ENCODE measurements at places on chromosomes 2 and 18.

DNA sequence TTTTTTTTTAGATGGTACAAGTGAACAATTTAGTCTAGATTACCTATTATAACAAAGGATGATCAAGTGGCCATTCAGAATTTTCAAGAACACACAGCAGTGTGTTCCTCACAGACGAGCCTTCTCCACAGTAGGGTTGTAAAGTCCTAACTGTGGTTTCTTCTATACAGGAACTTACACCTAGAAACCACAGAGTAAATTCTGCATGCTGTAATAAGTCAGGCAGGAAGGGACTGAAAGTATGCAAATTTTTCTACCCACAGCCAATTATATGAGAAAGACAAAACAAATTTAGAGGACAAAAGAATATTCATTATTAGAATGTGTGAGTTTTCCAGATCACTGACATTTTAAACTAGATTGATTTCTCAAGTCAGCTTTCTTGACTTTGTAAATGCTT, 99.5 kb downstream of the RBMS1 start:
- no peak for DNase-seq

GRCh38 chr2:191881982-191882816, 35.3 kb upstream of the CAVIN2 start:
- no peak for DNase-seq

- DNase-seq, result no peak
Observed at GRCh38 chr2:110747522-110748488, 15.4 kb downstream of the ACOXL start.

GRCh38 chr18:55250768-55251173, 291.5 kb upstream of the CCDC68 start:
- no peak for DNase-seq

DNA sequence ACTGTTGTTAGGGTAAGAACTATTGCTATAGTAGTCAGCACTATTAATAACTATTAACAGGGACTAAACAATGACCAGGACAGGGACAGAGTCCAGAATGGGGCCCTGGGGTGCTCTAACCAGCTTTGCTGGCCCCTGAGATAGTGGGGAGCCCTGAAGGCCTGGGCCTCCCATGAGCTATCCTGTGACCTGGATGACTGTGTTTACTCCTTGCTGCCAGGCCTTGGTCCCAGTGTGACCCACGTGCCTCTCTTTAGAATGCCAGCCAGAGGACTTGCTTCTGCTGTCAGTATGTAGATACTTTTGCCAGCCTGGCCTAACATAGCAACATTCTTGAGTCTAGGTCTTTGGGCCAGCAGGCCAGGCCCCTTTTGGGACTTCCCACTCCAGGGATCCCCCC, 11.4 kb downstream of the CDK5R2 start:
- DNase-seq, result no peak

DNA sequence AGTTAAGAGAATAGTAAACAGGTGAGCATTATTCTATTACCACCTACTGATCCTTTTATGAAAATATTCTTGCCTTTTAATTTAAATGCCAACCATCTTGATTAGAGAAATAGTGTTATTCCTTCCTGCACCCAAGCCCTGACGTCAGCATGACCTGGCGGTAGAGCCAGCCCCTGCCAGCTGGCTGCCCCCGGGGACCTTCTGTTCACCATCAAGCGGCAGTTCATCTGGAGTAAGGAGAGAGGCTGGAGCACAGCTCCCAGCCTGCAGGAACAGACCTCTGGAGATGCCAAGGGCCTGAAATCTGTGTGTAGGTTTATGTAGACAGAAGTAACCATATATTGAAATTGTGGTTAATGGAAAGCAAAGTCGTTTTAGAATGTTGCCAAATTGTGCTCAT, 171.8 kb downstream of the GBX2 start:
- DNase-seq, result no peak

GRCh38 chr2:174846941-174847938, 83.0 kb upstream of the CHRNA1 start:
- DNase-seq, result no peak

DNA sequence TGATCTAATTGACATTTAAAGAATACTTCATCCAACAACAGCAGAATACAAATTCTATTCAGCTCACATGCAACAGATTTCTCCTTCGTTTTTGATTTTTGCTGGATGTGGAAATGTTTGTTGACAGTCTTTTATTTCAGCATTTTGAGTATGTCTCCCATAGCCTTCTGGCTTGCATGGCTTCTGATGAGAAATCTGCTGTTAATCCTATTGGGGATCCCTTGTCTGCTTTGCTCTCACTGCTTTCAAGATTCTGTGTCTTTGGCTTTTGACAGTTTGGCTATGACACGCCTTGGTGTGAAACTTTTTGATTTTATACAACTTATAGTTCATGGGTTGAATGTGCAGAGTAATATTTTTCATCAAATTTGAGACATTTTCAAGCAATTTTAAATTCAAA, 44.7 kb downstream of the TRABD2A start:
- no peak for DNase-seq

GRCh38 chr2:152587187-152587947, 129.9 kb downstream of the PRPF40A start:
- DNase-seq, result no peak

GRCh38 chr2:237455764-237456163, 31.3 kb upstream of the MLPH start:
- no peak for DNase-seq

GRCh38 chr18:79507546-79508480, 112.1 kb downstream of the NFATC1 start:
- DNase-seq, result peak; percentile 62

DNA sequence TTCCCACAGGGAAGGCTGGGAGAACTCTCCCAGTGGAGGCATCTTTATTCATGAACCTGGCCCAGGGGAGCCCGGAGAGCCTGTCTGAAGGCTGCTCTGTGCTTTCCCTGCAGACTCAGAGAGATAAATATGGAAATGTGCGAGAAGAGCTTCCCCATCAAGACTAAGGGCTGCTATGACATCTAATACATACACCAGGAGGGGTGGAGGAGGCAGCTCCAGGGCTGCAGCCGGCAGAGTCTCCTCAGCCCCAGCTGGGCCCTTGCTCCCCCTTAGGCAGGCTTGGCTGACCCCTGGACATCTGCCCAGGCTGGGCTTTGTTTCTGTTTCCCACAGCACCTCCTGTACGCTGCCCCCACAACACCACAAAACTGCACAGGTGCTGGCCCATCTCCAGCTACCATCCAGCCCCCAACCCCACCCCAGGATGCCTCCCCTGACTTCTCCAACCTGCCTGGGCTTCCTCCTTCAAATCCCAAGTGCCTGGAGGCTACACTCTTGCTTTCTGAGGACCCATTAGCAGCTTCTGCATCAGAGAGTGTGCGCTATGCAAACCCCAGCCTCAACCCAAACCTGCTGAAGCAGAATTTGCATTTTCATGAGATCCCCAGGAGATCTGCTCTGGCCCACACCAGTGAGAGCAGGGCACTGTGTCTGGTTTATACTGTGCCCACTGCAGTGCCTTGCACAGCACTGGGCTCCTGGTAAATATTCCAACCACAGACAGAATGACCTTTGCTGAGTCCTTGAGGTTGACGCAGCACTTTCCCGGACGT, 96.8 kb downstream of the VSNL1 start:
- DNase-seq, result no peak

DNA sequence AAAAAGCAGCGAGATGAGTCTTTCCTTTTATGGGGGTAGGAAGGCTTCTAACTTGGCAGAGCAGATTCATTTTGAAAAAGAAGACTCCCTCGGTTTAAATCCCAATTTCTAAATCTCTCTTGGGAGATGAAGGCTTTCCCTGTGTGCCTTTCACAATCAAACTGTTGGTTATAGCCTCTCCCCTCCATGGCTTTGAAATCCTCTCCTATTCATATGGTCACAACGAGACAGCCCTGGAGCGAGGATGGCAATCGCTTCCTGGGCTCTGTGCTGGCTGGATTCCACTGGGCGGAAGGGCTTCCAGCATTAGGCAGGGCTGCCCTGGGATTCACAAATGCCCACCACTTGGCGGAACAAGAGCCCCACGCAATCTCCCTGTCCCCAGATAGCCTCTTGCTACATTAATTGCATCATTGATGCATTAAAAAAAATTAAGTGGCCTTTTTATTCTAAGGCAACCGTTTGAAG, 1.6 kb downstream of the CAVIN2 start:
- no peak for DNase-seq

- DNase-seq, result no peak
Observed at GRCh38 chr18:36744261-36744876, 84.4 kb downstream of the TPGS2 start.

GRCh38 chr18:10926621-10927161, 222.7 kb downstream of the PIEZO2 start:
- DNase-seq, result no peak

DNA sequence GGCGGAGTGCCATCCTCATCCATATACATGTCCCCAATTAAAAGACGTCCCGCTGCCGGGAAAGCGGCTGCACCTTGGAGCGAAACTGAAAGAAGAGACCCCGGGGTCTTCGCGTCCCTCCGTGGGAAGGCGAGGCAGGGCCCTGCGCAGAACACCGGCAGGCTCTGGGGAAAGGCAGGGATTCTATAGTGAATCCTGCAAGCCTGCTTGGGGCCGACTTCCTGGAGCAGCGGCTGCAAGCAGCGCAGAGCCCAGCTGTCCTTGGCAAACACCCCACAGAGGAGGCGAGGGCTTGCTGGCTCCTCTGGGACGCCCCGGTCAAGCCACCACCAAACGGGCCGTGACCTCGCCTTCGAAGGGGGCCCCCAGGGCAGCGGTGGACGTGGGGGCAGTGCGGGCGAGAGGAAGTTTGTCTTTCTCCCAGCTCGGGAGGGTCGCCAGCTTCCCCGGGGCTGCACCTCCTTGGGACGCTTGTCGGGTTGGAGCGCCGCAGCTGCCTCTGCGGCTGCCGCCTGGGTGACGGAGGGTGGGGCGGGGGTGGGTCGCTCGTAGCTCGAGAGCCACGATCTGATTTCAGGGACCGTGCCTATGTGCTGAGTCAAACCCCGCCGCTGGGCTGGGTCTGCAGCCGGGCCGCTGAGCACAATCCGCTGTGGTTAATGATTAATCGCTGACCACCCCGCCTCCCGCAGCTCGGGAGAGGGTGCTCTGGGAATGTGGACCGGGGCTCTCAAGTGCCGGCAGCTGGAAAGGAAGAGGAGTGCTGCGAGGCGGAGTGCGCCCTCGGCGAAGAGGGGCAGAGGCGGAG, 486 bp upstream of the GPR39 start:
- no peak for DNase-seq

DNA sequence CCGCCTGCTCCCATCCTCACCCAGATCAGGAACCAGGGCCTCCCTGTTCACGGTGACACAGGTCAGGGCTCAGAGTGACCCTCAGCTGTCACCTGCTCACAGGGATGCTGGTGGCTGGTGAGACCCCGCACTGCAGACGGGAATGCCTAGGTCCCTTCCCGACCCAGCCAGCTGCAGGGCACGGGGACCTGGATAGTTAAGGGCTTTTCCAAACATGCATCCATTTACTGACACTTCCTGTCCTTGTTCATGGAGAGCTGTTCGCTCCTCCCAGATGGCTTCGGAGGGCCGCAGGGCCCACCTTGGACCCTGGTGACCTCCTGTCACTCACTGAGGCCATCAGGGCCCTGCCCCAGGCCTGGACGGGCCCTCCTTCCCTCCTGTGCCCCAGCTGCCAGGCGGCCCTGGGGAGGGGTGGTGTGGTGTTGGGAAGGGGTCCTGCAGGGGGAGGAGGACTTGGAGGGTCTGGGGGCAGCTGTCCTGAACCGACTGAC, 31.7 kb downstream of the GPC1 start:
- DNase-seq, result peak; percentile 28

DNA sequence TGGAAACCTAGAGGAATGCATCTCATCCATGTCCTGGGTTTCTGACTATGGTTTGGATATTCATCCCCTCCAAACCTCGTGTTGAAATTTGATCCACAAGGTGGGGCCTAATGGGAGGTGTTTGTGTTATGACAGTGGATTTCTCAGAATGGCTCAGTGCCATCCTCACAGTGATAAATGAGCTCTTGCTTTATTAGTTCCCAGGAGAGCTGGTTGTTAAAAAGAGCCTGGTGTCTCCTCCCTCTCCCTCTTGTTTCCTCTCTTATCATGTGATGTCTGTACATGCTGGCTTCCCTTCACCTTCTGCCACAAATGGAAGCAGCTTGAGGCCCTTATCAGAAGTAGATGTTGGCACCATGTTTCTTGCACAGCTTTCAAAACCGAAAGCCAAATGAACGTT, 424.3 kb downstream of the DCC start:
- no peak for DNase-seq

DNA sequence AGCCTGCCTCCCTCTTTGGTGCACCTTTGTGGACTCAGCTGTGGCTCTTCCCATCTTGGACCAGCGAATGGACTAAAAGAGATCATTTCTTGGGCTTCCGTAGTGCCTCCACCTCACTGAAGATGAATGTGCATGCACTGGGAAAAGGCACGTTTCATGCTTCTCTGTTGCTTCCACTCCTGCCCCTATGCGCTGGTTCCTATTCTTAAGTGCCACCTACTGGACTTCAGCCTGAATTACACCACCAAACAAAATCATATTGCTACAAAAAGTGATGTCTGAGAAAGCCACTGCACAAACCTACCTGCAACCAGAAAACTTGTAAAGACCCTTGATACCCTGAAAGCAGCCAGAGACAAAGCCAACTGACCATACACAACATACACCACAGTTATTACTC, 695.6 kb downstream of the TSN start:
- no peak for DNase-seq

GRCh38 chr2:242060212-242060835, 190.8 kb downstream of the RTP5 start:
- no peak for DNase-seq

GRCh38 chr2:200744201-200744602, 67.5 kb upstream of the BZW1 start:
- DNase-seq, result no peak

GRCh38 chr2:191268596-191268995, 23.4 kb downstream of the MYO1B start:
- no peak for DNase-seq

DNA sequence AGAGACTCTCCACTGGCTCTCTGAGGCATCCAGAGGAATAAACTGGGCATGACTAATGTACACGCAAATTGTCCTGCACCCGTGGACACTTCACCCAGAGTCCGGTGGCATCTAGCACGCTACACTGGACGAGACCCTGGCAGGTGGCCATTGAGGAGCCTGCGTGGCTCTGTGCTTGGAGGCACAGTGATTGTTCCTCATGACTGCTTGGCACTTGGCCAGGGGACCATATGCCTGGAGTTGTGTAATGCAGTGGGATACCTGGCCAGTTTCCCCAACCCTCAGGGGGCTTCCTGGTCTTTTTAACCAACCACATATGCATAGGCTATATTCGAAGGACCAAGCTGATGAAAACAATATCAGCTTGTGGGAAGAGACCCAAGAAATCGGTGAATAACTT, 66.6 kb downstream of the MTCL1 start:
- DNase-seq, result no peak

- DNase-seq, result no peak
Observed at GRCh38 chr18:27600245-27600644, 415.1 kb upstream of the CHST9 start.

GRCh38 chr18:32459361-32460101, 11.2 kb downstream of the GAREM1 start:
- no peak for DNase-seq

- no peak for DNase-seq
Observed at GRCh38 chr2:204453730-204454167, 91.5 kb upstream of the PARD3B start.

DNA sequence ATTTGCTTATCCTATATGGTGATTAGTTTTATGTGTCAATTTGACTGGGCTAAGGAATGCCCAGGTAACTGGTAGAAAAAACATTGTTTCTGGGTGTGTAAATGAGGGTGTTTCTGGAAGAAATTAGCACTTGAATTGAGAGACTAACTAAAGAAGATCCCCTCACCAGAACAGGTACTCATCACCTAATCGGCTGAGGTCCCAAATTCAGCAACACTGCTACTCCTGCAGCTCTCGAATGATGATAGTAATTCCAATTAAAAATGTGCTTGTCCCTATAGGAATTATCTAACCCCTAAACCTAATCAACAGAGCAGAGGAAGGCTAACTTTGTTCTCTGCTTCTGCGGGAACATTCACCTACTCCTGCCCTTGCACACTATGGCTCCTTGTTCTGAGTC, 464.5 kb upstream of the CHST9 start:
- DNase-seq, result no peak

Measured in activated naive CD4-positive, alpha-beta T cell treated with anti-CD3 and anti-CD28 coated beads, Interleukin-2, amount 50 U/mL, for 72 hours (primary cell).